ENCODE measurements at places on chromosomes 5 and 9.

DNA sequence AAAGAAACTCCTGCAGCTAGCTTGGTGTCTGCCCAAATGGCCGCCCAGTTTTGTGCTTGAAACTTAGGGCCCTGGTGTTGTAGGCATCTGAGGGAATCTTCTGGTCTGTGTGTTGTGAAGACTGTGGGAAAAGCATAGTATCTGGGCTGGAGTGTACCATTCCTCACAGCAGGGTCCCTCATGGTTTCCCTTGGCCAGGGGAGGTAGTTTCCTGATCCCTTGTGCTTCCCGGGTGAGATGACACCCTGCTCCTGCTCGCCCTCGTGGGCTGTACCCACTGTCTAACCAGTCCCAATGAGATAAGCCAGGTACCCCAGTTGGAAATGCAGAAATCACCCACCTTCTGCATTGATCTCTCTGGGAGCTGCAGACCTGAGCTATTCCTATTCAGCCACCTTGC, 182.8 kb downstream of the GDNF start:
- DNase-seq: no peak

- peak; percentile 92 for DNase-seq
Measured at GRCh38 chr9:107228496-107229039, 54.5 kb upstream of the RAD23B start.

DNA sequence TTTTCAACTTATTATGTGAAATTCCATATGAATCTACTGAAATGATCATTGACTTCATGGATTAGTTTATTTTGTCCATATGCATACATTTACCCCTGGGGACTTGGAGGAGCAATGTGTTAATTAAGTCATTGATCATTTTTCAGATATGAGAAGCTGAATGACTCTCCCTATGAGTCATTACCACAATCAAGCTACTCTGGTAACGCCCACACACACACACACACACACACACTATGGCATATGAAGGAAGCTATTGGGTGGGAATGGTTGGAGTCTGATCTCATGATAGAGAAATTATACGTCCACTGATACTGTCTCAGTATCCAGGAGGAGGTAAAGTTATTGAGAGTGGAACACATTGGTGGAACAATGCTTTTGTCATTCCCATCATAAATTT, 528.9 kb downstream of the AGTPBP1 start:
- DNase-seq: no peak

DNA sequence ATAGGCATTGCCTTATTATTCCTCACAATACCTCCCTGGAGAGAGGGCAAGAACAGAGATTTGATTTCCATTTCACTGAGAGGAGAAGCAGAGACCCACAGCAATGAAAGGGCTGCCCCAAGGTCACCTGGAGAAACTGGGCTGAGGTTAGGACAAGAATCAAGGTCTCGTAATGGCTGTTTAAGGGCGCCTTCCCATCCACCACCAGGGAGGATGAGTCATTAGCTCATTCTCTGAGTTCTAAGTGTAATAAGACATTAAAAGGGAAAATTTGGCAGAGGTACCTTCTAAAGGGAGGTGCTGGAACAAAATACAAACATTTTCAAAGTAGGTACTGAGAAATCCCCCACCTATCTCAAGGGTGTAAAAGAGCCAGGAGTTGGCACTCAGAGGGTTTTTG, 52.6 kb upstream of the TCERG1 start:
- no peak for DNase-seq

DNA sequence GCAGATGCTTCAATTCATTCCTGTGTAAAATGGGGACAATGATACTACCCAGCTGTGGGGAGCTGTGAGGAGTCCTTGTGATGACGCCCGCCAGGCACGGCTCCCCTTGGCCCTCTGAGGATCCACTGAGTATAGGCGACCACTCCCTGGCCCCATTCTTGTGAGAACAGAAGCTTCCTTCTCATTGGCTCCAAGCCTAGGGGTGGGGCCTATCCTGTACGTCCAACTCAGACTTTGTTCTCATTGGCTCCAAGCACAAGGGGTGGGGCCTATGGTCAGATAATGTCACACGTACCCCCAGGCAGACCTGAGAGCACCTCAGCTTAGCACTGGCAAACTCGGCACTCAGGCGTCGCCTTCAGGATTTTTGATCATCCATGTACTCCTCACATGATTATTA, 232.9 kb upstream of the MVB12B start:
- DNase-seq: no peak

DNA sequence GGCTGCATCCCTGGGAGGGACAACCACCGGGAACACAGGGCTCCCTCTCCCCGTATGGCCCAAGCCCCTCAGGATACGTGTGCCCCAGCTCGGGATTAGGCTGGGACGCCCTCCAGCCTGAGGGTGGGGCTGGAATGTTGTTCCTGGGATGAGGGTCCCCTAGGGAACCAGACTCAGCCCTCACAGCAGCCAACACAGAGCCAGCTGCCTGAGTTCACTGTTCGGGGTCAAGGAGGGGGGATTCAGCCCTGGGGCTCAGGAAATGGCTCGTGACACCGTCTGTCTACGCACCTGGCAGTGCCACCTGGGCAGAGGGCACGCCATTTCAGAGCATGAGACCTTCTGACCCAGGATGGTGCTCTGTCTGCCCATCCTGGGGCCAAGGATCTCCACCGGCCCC, 8.9 kb downstream of the RNF44 start:
- no peak for DNase-seq

GRCh38 chr9:96621618-96622017, 2.0 kb upstream of the CDC14B start:
- DNase-seq: no peak

All from NCI-H1930 (cell line).